ENCODE measurements at places on chromosomes 4 and X.

DNA sequence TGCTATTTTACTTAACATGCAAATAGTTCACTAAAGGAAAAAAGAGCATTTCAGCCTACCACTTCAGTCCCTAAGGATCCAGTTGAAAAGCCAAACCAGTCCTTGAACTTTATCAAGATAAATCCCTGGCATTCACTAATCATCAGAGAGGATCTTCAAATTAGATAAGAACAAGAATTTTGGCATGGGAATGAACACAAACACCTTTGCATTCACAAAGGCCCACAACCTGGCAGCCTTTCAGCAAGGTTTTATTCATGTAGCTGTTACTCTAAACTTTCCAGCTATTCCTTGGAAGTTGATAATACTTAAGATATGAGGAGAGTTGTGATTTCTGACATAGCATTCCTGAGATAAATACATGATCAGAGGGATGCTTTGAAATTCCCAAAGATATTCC, 193.4 kb downstream of the LRBA start:
- DNase-seq, result no peak

- no peak for DNase-seq
These were observed 74.4 kb downstream of the DHRSX start for GRCh38 chrX:2426289-2426882.

- no peak for DNase-seq
These were observed 12.5 kb upstream of the PI4K2B start for GRCh38 chr4:25221377-25221776.

- DNase-seq, result no peak
These were observed 6.0 kb downstream of the SMAD1 start for GRCh38 chr4:145487631-145488030.

- no peak for DNase-seq
These were observed 1124.1 kb downstream of the ADGRL3 start for GRCh38 chr4:62324215-62324614.

- no peak for DNase-seq
These were observed 128.1 kb downstream of the CAMK2D start for GRCh38 chr4:113633467-113633866.

DNA sequence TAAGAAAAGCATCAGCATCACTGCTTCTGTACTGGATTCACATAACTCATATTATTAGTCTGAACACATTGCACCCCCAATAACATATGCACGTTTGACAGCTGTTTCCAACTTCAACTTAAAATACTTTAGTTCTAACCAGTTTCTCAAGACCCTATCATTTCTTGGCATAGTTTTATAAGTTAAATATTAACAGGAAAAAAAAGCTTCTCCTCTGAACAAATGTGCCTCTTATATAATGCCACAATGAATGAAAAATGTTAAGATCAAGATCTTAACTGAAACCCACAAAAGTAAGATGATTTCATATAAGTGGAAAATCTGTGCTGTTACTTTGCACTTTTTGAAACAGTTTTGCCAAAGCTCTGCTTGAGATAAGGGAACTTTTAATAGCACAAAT, 652.8 kb upstream of the FAM241A start:
- DNase-seq, result no peak

DNA sequence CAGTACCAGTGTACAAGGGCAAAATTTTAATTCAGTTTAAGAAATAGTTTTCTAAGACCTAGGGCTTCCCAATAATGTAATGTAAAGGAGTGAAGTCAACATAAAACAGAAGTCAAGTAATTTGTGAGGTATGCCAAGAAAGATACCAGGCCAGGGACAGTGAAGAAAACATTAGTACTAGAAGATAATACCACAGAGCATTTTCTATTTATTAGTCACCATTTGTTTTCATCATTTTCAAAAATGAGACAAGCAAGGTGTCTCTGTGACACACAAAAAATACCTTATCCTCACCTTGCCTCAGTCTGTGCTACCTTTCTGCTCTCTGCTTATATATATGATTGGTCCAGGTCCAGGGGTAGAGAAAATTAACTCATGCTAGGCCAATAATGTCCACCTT, 46.8 kb downstream of the VEGFC start:
- no peak for DNase-seq

- DNase-seq, result no peak
These were observed 142.4 kb downstream of the SMIM20 start for GRCh38 chr4:26056406-26056805.

- DNase-seq, result no peak
These were observed 147.6 kb upstream of the ATP6AP2 start for GRCh38 chrX:40433160-40433559.

DNA sequence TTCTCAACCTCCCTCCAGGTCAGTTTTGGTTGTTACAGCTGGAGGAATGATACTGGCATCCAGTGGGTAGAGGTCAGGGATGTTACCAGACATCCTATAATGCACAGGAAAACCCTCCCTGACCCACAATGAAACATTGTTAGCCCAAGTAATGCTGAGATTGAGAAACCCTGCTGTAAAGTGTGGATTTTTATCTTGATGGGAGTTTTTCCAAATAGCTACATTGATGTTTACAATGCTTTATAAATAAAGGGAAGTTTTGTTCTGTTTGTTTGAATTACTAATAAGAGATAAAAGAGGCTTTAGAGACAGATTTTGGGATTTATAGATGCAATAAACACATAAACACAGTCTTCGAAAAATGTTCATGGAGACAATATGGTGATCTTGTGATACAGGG, 194.0 kb upstream of the NUDT6 start:
- DNase-seq, result no peak

- peak; percentile 54 for DNase-seq
These were observed 61.5 kb downstream of the GLRA2 start for GRCh38 chrX:14590693-14591424.

DNA sequence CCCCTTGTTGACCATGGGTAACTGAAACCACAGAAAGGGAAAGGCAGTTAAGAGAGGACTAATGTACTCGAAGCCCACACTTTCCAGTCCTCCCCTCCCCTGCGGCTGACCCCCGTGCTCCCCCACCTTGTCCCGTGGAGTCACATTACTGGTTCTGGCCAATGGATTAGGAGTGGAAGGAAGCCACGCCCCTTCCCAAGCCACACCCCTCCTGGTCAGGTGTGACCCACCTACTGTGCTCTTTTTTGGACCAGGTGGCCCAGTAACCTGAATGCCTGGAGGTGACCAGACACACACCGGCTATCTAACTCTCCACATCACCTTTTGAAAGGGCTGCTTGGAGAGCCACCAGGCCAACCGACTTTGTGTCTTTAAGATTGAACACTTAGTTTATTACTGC, 109.3 kb upstream of the MSX1 start:
- DNase-seq, result no peak

- no peak for DNase-seq
These were observed 69.4 kb upstream of the KIT start for GRCh38 chr4:54588404-54588803.

DNA sequence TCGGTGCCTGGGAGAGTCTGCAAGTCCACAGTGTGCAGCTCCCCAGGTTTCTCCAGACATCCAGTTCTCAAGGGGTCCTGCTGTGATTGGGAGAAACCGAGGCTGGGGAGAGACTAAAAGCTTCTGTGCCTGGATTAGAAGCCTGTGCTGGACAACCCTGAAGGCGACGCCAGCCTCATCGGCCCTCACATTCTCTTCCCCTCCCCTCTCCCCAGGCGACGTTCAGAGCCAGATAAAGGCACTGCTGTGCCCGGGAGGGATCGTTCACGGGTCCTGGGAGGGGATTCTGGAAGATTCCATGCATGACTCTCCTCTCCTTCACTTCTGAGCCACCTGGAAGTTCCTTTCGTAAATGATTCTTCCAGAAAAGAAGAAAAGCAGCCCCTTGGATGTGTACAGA, 114.6 kb downstream of the SORCS2 start:
- DNase-seq, result no peak

DNA sequence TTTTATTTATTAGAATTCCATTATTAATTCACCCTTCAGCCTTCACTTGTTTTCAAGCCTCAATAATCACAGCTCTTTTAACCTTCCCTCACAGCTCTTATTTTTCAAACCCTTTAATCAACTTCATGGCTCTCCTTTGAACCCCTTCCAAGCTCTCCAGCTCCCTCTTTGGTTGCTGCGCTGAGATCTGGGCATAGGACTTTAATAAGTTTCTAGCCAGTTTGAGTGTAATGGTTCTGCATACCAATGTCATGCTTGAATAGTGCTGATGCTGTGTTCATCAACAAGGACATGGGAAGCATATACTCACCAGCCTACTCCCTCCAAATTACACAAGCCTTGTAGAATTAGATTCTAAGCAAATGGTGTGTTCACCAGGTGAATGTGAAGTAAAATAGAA, 3.5 kb upstream of the RNF212 start:
- peak; percentile 18 for DNase-seq

GRCh38 chr4:83223781-83224180, 60.8 kb downstream of the COQ2 start:
- DNase-seq, result no peak

GRCh38 chr4:9969526-9970398, 51.5 kb downstream of the SLC2A9 start:
- DNase-seq, result no peak

- peak; percentile 47 for DNase-seq
These were observed 48.3 kb downstream of the SEL1L3 start for GRCh38 chr4:25814301-25815136.

DNA sequence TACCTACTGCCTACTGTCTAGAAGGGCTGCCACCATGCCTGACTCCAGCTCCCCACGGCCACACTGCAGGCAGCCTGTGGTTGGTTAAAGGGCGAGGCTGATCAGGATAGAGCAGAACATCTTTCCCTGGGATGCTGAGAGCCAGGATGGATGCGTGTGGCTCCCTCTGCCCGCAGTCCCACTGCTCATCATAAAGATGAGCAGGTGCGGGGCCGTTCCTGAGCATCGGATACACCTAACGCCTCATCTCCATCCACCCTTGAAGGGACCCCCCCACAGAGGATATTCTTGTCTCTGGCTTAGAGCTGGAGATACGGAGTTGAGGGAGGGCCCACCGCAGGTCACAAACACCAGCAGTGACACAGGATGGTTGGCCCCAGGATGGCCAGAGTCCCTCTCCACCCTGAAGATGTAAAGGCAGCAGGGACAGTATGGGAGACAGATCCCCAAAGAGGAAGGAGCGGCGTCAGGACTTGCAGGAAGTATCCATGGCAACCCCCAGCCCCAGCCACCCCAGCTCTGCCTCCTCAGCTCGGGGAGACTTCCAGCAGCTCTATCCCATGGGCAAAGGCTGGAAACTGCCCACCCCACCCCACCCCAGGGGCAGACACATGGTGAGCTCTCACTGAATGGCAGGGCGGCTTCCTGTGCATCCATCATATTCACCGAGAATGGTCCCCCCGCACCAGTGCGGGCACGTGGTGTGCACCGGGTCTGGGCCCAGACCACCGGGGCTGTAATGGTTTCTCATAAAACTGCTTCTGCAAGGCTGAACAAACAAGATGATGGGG, 19.3 kb downstream of the PPP2R2C start:
- DNase-seq, result no peak

- no peak for DNase-seq
These were observed 390.7 kb downstream of the GBA3 start for GRCh38 chr4:23083391-23083790.

- no peak for DNase-seq
These were observed 49.5 kb downstream of the CAMK2D start for GRCh38 chr4:113711883-113712662.
